Activated naive CD8-positive, alpha-beta T cell treated with anti-CD3 and anti-CD28 coated beads for 36 hours (primary cell): ENCODE measurements at places on chromosomes 3 and 15. TPM values are rescaled to one million over a fixed set of nuclear protein-coding genes. Genes with fewer than 3 reads are reported as not detected.
A peak's percentile ranks its signal among the peaks of the same experiment; 100 is the strongest.

DNA sequence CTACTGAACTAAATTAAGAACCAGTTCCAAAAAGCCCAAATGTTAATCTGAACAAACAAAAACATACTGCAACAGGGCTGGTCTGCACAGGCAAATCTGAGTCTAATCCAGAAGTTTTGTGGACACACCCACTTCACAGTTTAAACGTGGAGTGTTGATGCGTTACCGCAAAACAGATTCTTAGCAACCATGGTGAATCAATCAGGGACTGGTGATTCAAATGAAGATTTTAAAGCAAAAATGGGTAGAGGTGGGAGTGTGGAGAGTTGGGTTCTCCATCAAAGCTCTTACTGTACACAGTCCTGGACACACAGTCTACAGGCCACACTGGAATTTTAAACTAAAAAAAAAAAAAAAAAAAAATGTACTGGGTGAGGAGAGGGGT is 5.2 kb downstream of the ANXA2 start:
- peak; percentile 20 for DNase-seq

GRCh38 chr15:50128266-50128665 is 9.2 kb upstream of the ATP8B4 start:
- DNase-seq = no peak

DNA sequence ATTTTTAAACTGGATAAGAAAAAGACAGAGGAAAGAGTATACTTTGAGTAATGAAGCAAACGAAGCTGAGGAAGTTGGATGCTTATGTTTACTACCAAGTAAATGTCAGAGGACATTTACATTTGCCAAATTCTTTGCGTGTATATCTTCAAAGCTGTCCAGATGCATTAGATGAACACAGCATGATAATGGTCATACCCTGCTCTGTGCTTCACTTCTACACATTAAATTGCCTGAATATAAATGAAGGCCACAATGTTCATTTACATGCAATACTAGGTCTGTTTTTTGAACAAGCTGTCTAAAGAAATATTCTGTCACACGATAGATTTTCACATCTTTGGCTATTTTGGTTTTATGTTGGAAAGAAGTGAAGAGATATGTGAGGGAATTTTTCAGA is 405.8 kb upstream of the ADAMTS9 start:
- no peak for DNase-seq

GRCh38 chr3:99965681-99966408 is 148.2 kb downstream of the CMSS1 start:
- DNase-seq = no peak

- no peak for DNase-seq
Measured at GRCh38 chr15:51379390-51379789, 37.9 kb downstream of the GLDN start.

DNA sequence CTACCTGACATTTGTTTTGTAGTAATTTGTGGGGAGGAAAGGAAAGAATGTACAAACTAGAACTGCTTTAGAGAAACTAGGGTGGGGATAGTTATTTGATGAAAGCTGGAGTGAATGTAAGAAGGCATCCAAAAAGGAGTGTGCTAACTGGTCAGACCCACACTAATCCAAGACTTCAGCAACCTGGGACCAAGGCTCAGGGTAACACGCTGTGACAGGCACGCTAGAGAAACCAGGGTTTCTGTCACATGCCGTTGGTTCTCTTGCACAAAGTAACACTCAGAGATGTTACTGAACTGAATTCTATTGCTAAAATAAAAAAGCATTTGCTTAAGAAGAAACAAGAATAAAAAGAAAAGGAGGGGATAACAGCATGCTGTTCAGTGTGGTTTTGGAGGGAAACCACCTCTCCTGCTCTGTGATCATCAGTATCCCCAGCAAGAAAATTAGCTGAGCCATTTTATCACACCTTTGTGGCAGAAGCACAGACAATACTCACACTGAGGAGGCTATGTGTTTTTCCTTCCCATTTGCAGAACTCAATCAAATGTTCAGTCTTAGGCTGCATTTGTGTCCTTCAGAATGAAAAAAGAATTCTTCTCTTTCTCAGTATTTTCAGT is 2.8 kb upstream of the CCDC80 start:
- DNase-seq = no peak

- no peak for DNase-seq
Measured at GRCh38 chr3:157767607-157768006, 264.4 kb upstream of the VEPH1 start.

GRCh38 chr3:156665291-156665690 is 9.1 kb upstream of the TIPARP start:
- DNase-seq = no peak

DNA sequence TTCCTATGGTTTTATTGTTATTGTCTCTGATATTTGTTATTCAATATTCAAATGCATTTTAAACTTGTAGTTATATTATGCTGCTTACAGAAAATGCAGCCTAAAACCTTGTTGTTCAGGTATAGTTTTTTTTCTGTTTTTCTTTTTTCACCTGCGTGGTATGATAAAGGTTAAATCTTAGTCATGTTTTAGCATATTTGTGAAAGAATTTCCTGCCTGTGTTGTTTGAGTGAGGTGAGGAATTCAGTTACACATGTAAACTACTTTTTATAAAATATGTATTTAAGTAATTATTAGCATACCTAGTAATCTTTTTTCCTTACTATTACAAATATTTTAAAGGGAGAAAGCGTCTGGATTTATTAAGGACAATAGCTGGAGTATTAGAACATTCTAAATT is 90.0 kb upstream of the NAALADL2 start:
- DNase-seq = no peak

- no peak for DNase-seq
Measured at GRCh38 chr3:143237077-143237627, 117.6 kb downstream of the CHST2 start.

GRCh38 chr15:74259292-74259648 is 23.1 kb downstream of the CCDC33 start:
- DNase-seq = no peak

GRCh38 chr15:53437985-53438841 is 321.2 kb downstream of the WDR72 start:
- no peak for DNase-seq

DNA sequence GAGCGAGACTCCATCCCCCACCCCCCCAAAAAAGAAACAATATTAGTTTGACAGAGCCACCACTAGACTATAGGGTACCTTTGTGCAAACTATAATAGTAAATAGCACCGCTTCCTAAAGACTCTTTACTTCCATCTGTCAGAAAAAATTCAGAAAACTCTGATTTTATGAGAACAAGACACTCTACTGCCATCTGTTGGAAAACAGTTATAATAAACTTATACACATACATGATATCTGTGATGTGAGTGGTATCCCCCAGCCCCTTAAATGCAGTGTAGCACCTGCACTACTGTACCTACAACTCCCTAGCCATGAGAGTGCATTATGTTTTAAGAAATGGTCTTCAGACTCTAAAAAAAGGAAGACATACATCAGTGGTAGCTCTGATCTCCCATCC is 47.1 kb upstream of the CTDSPL start:
- DNase-seq = no peak

GRCh38 chr15:101371081-101371480 is 76.0 kb upstream of the SNRPA1 start:
- no peak for DNase-seq

- DNase-seq = no peak
Measured at GRCh38 chr3:183981990-183982644, 35.6 kb downstream of the ABCC5 start.

- no peak for DNase-seq
Measured at GRCh38 chr15:49066372-49066771, 20.1 kb upstream of the SECISBP2L start.

GRCh38 chr15:68933001-68933400 is 2.7 kb downstream of the SPESP1 start:
- DNase-seq = no peak

- DNase-seq = no peak
Measured at GRCh38 chr15:89114990-89115389, 26.7 kb downstream of the ABHD2 start.

The GOLGA8S gene
- not detected for total RNA-seq

The GPR15 gene
- total RNA-seq = 1.0 TPM

The SLC6A1 gene
- total RNA-seq = not detected

The CHRFAM7A gene
- 1.2 TPM for total RNA-seq

The KIF7 gene
- 3.4 TPM for total RNA-seq

The GOLGA6D gene
- total RNA-seq = not detected

The VWA5B2 gene
- total RNA-seq = not detected

The GHSR gene
- total RNA-seq = not detected
